NCI-H446 treated with DMSO at 0.1 percent for 48 hours (cell line): ENCODE measurements at places on chromosomes 2 and 18.
A peak's percentile ranks its signal among the peaks of the same experiment; 100 is the strongest.

GRCh38 chr2:161147856-161148255 lies 12.4 kb upstream of the TANK start:
- no peak for DNase-seq

DNA sequence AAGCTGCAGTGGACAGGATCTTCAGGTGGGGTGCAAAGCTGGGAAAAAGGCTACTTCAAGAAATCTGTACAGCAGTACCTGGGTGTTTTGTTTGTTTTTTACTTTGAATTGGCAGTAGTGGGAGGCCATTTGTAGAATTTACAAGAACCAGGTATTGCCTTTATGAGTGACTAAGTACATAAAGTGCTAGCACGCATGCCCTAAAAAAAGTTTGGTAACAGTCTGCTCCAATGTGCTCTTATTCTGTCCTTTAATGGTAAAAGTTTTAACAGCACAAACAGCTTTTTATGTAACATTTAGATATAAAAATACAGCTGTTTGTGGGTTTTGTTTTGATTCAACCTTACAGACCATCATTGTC lies 17.2 kb downstream of the REV1 start:
- no peak for DNase-seq

DNA sequence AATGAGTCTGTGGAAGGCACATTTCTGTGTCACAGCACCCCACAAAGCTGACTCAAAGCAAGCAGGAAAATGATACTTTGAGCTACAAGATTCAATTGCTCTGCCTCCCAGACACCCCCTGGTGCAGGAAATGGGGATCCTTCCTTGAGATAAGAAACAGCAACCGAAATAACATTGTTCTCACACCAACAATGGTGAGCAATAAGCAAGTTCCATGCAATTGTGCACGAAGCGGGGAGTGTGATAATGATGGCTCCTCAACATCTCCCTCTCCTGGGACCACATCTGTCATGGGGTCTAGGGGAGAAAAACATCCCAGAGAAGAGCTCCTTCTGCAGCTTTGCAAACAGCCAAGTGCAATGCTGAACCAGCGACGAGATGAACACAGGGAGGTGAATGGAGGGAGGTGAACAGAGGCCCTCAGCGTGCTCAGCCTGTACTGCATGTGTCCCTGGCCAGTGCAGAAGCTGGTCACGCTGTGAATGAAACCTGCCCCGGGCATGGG lies 67.7 kb downstream of the PDCL3 start:
- DNase-seq: no peak

DNA sequence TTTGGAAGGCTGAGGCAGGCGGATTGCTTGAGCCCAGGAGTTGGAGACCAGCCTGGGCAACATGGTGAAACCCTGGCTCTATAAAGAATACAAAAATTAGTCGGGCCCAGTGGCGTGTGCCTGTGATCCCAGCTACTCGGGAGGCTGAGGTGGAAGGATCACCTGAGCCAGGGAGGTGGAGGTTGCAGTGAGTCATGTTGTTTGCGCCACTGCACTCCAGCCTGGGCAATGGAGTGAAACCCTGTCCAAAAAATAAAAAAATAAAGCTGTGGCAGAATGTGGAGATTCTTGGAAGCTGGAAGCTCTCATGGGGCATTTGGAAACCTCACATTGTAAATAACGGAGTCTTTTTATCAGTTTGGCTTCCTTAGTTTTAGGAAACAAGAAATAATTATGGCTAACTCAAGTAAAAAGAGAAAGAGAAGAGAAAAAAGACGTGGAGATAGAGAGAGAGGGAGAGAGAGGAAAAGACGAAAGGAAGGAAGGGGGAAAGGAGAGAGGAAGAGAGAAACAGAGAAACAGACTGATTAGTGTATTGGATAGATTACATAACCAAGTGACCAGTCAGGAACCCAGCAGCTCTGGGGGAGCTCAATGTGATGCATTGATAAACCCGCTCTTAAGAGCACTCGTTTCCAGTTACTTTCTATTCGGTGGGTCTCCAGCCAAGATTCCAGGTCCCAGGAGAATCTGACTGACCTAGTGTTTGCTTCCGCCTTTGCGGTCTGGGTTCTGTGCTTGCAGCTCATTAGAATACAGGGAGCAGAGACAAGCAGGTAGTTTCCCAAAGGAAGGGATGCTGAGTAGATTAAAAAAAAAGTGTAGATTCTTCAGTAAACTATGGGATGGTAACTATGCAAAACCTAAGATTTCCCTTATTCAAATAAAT lies 1.1 kb upstream of the SPAST start:
- no peak for DNase-seq

GRCh38 chr18:22277758-22278157 lies 108.4 kb downstream of the GATA6 start:
- DNase-seq: no peak

DNA sequence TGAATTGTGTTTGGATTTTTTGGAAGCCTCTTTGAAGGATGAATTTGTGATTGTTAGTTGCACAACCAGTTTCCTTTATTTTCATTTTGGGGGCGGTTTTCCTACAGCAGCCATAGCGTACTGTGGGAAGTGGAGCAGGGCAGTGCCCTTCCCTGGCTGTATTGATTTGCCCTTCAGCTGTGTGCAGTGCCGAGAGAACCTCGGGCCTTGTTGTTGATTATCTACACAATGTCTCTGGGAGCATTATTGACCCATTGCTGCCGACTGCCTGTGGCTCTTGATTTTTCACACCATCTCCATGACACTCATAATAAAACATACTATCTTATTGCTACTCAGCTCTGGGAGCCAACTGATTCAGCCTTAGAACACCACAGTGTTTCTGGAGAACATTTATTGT lies 162.2 kb upstream of the BOD1L2 start:
- no peak for DNase-seq

- peak; percentile 92 for DNase-seq
Observed at GRCh38 chr2:223055836-223056235, 3.8 kb downstream of the KCNE4 start.

- no peak for DNase-seq
Observed at GRCh38 chr2:134454931-134455330, 201.1 kb downstream of the MGAT5 start.
